ENCODE measurements at places on chromosomes 5 and 9. TPM values are rescaled to one million over a fixed set of nuclear protein-coding genes. Genes with fewer than 3 reads are reported as not detected.

GRCh38 chr9:70477146-70477745 lies 62.8 kb upstream of the KLF9 start:
- DNase-seq = peak; percentile 87

The CCDC183 gene
- not detected for total RNA-seq

- no peak for DNase-seq
Observed at GRCh38 chr9:132509928-132510874, 72.2 kb upstream of the BARHL1 start.

- no peak for DNase-seq
Observed at GRCh38 chr9:94692601-94693000, 33.9 kb upstream of the AOPEP start.

DNA sequence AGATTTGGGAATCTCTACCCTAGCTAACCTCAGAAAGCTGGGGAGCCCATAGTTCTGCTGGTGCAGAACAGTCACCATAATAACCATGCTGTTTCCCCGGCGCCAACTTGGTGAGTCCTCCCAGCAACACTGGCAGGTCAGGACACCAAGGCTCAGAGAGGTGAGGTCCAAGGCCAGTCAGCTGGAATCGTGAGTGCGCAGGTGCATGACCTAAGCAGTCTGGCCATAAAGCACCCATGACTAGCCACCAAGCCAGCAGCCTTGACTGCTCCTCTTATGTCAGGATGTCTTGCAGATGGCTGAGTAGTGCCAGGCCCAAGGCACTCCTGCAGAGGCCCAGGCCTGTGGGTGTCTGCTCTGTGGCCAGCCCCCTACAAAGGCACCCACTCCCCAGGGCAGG lies 2.6 kb downstream of the RNF44 start:
- no peak for DNase-seq

DNA sequence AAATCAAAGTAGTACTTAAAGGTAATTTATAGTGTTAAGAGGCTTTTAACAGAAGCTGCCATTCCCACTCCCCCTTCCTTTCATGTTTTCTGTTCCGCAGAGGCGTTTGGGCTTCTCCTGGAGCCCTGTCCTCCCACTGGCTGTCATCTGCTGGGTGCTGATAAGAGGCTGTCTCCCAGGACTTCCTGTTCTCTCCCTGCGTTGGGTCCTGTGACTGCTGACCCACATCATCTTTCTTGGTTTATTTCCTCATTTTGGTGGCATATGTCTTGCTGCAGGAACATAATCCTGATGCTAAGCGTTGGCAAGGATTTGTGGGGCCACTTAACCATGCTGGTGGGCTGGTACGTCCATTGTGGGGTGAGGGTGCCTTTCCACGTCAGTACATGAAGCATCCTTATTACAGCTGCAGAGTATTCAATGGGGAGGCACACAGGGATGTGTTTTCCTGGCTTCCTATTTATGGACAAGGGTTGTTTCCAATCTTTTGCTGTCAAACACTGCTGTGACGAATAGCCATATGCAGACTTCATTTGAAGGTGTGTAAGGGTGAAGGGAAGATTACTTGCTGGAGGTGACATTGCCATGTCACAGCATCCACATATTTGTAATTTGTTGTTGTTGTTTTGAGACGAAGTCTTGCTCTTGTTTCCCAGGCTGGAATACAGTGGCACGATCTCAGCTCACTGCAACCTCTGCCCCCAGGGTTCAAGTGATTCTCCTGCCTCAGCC lies 22.3 kb upstream of the RNF130 start:
- DNase-seq = no peak

GRCh38 chr5:149213264-149213880 lies 58.3 kb upstream of the AFAP1L1 start:
- no peak for DNase-seq

The ZNF366 gene
- total RNA-seq = not detected

DNA sequence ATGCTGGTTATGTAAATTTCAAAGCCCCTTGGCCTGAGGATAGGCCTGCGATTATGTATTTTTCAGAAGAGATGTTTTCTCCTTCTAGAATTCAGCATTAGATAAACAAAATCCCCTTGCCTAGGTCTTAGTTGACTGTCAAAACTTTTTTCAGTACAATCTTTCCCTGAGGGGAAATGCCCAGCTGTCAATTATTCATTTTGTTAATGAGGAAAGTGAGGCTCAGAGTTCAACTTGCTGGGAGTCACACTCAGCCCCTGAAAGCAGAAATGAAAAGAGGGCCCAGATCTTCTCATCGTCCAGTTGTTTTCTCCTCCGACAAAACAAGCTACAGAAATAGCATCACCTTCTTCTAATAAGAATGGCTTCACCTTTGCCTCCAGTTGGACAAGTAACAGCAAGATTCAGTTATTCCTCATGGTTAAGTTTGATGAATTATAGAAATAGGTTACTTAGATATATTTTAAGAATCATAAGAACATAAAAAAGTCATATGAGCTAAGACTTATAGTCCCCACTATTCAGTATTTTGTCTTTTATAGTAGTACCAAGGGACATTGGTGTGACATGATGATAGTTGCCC lies 627.1 kb upstream of the WWC1 start:
- no peak for DNase-seq

The DIAPH1 gene
- 60.8 TPM for total RNA-seq

The PDE8B gene
- total RNA-seq = 0.82 TPM

DNA sequence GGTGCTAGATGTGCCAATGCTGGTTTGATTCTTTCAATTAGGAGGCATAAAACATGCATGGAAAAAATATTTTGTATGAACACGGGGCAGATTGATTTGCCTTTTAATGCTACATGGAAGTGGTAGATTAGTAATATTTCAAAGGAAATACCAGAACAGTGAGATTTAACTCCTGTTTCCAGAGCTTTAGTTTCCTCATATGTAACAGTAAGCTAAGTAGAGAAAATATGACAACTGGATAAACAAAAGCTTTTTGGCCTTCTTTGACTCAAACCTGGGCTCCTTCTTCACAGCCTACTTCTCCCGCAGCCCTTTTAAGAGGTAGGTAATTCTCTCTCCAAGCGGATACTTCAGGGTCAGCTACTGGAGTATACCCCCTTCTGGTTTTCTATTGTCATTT lies 254.2 kb upstream of the TRPC7 start:
- DNase-seq = no peak

The FAF2 gene
- total RNA-seq = 66.9 TPM

DNA sequence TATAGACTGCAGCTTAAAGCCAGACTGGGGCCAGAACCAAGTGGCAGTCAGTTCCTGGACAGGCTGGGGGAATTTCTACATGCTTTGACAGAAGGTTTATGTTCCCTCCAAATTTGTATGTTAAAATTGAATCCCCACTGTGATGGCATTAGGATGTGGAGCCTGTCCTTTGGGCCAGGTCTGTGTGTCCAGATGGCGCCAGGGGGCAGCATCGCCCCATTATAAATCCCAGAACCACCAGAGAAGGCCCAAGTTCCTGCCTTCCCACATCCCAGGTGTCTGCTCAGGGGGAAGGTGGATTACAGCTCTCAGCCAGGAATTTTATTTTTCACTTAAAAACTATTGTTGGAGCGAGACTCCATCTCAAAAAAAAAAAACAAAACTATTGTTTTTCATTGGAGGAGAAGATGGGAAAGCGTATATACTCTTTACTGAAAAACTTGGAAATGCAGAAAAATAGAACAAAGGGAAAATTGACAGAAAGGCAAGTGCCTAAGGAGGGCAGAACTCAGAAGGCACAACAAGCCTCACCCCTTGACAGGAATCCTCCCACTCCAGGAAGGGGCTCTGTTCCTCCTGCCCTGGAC lies 5.0 kb downstream of the IL3 start:
- DNase-seq = peak; percentile 80

DNA sequence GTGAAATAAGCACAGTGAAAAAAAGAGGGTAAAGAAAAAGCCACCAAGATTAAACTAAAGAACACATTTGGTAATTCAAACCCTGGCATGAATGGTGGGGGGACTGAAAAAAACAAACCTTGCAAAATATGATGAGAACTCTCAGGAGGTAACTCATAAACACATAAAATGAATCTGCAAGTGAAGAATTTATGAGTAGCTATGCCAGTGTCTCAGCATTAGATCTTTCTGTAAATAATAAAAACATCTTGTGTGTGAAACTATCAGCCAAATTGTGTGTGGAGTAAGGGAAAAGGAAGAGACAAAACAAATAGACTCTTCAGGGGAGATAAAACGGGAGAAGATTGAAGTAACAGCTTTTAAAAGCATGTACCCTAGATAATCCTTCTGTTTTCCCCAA lies 129.6 kb upstream of the SPEF2 start:
- no peak for DNase-seq

The ADAMTS19 gene
- 0.17 TPM for total RNA-seq

The SEMA6A gene
- total RNA-seq = 0.11 TPM

- no peak for DNase-seq
Observed at GRCh38 chr5:477871-478270, 34.9 kb downstream of the EXOC3 start.

- DNase-seq = no peak
Observed at GRCh38 chr9:35254984-35255857, 93.4 kb downstream of the UNC13B start.

DNA sequence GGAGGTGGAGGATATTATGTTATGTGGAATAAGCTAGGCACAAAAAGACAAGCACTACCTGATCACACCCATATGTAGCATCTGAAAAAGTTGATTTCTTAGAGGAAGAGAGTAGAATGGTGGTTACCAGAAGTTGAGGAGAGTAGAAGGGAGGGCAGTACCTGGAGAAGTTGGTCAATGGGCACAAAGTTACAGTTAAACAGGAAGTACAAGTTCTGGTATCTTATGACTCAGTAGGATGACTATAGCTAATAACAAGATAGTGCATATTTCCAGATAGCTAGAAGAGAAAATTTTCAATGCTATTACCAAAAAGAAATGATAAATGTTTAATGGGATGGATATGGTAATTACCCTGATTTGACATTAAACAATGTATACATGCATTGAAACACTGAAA lies 686.7 kb downstream of the ISL1 start:
- no peak for DNase-seq

DNA sequence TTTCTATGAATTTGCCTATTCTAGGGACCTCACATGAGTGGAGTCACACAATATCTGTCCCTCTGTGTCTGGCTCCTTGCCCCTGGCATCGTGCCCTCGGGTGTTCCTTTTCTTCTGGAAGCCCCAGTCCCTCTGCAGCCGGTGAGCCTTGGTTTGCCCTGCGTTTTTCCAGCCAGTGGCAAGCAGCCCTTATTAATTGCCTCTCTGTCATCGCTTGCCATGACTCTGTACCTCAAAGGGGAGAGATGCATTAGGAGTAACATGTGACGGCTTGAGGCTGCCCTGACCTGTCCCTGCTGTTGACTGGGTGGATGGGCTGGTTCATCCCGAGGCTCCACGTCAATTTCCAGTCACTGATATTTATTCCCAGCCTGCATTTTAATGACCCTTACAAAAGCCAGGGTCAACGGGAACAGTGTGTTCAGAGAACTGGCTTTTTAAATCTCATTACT lies 87.3 kb downstream of the CFAP90 start:
- no peak for DNase-seq

The CD14 gene
- total RNA-seq = not detected

- no peak for DNase-seq
Observed at GRCh38 chr5:26737348-26738265, 300.8 kb downstream of the CDH9 start.

- no peak for DNase-seq
Observed at GRCh38 chr5:2196416-2196815, 313.7 kb upstream of the IRX4 start.

DNA sequence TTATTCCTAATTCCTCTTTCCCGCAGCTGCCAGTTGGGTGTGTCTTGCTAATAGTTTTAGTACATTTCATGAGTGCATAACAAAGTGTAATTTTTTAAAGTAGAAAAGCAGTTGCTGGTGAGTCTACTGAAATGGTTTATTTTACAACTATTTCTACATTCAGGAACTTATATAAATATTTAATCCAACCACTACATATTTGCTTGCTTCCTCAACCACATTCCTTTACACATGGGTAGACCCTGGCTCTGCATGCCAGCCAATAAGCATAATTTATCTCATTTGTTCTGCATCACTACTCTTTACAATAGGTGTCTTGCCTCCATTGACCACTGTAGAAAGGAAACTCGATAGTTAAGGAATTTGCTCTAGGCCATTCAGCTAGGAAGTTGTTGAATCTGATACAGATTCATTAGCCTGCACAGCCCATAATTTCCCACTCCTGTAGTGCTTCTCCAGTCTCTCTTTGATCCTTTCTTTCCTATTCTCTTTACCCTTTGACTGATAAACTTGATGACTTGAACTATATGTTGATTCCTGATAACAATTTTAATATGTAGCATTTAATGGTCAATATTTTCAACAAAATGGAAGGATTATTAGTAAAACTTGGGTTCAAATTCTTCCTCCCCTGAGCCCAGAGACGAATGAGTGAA lies 342.5 kb upstream of the ACTBL2 start:
- peak; percentile 88 for DNase-seq

GRCh38 chr9:81601639-81602623 lies 87.4 kb downstream of the TLE1 start:
- no peak for DNase-seq

- DNase-seq = no peak
Observed at GRCh38 chr5:38938424-38938823, 92.6 kb downstream of the OSMR start.

The CEP72 gene
- total RNA-seq = 16.0 TPM

The ANKRD34B gene
- total RNA-seq = not detected

- DNase-seq = peak; percentile 87
Observed at GRCh38 chr5:145797336-145797735, 37.8 kb downstream of the PRELID2 start.

The OTP gene
- total RNA-seq = not detected

DNA sequence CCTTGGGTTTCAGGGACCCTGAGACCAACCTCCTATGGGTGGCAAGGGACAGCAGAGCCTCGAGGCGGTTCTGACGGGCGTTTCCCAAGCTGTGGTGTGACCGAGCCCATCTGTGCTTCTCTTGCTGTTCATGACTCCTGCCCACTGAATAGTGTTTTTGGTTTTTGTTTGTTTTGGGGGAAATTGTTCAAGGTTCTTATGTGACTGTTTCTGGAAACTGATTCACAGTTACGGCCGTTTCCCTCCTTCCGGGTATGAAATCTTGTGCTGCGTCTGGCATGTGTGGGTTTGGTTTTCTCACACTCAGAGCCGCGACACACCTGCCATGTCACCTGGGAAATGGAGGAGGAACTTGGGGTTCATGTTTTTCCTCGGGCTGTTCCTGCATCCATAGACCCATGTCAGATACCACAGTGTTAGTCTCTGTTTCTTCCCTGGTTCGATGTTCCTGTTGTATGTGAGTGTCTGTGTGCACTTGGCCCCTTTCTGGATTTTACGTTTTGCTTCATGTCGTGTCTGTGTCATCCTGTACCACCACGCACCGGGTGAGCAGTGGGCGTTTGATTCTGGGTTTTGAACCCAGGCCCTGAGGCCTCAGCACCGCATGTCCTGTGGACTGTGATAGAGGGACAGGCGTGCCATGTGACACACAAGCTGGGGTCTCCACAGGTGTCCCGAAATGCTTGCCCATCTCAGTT lies 28.8 kb downstream of the FBXW5 start:
- DNase-seq = no peak

- no peak for DNase-seq
Observed at GRCh38 chr5:38234737-38235136, 23.6 kb upstream of the EGFLAM start.
